ENCODE measurements at places on chromosomes 16 and 17.

DNA sequence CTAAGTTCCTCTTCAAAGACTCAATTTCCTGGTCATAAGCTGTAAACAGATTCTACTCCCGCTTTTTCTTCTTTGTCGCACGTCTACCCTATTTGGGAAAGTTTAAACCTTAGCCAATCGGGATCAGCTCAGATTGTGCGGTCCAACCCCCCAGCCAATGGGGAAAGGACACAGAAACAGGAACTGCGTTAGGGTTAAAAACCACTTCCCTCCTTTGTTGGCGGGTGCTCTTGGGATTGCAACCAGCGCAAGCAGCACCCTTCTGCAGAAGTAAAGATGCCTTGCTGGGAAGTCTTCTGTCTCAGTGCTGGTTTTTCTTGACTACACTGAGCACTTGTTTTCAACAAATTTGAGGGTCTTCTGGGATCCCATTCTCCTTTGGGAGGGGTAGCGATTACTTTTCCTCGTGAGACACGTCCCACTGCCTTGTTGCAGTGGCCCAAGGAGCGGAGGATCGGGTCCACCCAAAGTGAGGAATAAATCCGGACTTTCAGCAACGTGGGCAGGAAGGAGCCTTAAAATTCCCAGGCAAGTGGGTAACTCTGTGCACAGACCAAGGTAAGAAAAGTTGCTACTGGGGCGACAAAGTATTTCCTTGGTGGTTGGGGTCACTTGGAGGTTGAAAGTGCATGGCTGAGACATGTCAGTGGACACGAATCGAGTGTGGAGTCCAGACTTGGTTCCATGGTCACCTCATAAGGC lies 1.0 kb upstream of the YPEL3 start:
- DNase-seq: no peak

DNA sequence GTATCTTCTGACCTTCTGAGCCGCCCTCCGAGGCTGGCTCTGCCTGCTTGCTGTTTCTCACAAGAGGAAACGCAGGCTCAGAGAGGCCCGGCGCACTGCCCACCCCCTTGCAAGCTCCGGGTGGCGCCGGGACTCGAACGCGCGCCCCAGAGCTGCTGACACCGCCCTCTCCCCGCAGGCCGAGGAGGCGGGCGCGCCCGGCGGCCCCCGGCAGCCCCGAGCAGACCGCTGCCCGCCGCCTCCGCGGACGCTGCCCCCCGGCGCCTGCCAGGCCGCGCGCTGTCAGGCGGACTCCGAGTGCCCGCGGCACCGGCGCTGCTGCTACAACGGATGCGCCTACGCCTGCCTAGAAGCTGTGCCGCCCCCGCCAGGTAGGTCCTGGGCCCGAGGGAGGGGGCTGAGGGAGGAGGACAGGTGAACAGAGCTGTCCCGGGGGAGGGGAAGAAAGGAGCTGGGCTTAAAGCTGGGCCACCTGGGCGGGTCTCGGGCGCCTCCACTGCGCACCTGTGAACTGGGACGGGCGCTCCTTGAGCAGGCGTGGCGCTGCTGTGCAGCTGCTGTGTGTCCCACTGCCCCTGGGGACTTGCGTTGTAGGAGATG lies 18.2 kb downstream of the WFDC1 start:
- no peak for DNase-seq

- DNase-seq: no peak
These were observed 28.1 kb downstream of the USP32 start for GRCh38 chr17:60363700-60364405.

GRCh38 chr16:24440306-24440705 lies 99.1 kb upstream of the RBBP6 start:
- DNase-seq: no peak

DNA sequence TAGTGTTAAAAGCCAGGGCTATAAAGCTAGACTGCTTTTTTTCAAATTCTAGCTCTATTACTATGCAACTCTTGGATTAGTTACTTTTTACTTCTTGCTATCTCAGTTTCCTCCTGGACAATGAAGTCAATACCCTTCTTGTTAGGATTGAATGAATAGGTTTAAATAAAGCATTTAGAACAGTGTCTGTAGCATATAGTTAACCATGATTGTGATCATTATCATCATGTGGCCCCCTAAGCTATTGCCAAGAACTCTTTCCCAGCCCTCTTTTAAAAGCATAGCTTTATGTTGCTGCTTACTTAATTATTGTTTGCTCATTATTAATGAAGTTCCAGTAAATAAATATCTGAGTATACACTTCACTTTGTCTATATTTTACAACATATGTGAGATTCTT lies 4.5 kb downstream of the VMP1 start:
- DNase-seq: no peak

DNA sequence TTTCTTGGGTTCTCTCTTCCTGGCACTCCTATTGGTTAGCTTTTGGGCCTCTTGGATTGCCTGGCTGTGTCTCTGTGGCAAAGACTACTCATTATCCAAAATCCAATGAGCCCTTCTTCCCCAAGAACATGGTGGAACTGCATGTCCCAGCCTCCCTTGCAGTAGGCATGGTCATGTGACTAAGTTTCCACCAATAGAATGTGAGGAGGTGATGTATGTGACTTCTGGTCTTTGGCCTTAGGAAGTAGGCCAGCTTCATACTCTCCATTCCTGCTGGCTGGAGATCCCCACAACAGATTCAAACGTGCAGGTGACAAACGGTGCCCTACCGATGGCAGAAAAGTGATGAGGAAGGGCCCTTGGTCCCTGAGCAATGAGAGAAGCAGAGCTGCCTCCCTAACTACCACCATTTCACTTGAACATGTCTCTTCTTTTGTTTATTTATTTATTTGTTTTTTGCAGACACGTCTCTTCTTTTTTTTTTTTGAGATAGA lies 17.3 kb upstream of the SPN start:
- no peak for DNase-seq

DNA sequence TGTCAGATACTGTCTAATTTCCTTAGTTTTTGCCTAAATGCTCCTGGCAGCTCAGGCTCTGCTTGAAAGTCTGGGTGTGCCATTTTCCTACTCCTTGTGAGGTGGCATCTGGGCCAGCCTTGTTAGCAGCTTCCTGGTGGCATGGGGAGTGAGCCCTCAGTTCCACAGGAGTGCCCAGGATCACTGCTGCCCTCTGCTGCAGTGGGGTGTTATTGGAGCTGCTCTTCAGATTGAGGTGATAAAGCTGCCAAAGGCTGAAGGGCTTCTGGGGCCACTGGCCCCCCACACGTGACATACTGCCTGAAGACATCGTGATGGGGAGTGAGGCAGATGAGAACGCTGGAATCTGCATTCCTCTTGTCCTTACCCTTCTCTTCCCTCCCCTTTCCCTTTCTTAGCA lies 27.4 kb downstream of the CEP95 start:
- peak; percentile 64 for DNase-seq

GRCh38 chr17:81927152-81927652 lies 333 bp downstream of the MAFG start:
- no peak for DNase-seq

DNA sequence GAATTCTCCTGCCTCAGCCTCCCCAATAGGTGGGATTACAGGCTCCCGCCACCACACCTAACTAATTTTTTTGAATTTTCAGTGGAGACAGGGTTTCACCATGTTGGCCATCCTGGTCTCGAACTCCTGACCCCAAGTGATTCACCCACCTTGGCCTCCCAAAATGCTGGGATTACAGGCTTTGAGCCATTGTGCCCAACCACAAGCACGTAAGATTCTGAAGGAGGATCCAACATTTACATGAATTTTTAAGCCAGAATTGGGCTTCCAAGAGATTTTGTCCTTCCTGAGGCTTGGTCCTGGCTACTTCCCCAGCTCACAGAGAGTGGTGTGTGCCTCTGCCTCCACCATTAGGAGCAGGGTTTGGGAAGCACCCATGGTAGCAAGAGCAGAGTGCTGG lies 11.1 kb downstream of the G6PC3 start:
- DNase-seq: no peak

- no peak for DNase-seq
These were observed 24.5 kb downstream of the NDUFAF8 start for GRCh38 chr17:81263371-81264181.
